Esophagus muscularis mucosa (tissue), 4 donors: ENCODE measurements at places on chromosomes 1 and 21.

DNA sequence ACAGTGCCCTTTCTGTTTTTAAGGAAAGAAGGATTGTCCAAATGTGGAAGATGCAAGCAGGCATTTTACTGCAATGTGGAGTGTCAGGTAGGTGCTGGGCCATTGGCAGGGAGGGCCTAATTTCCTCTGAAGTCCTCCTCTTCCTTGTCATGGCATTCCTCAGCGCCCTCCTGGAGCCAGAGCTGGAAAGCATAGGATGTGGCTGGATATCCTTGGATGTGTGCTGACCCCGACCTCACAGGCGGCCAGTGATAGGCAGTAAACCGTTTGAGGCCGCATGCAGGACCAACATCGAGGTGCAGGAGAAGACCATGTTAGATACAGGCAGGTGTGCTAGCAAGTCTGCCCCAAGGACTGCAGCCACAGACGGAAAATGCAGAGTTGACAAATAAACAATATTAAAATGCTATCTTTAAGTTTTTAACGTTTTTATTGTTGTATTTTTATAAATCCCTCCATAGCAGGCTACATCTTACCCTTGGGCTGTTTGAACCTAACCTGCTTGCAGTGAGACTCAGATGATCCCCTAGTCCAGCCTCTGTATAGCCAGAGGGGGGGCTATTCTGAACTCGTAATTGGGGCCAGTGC is 24.3 kb downstream of the SMYD2 start:
- no peak for DNase-seq
- H3K4me1 ChIP-seq: peaks cover 16% of the 10 kb centered on the region
- H3K4me3 ChIP-seq: no peak overlapping the region
- H3K27me3 ChIP-seq: no peaks in the 10 kb centered on the region

- no peaks in the 10 kb centered on the region for H3K27me3 ChIP-seq
- H3K27ac ChIP-seq: peak overlapping the region; percentile 89
- no peaks in the 10 kb centered on the region for H3K36me3 ChIP-seq
- no peak for DNase-seq
- H3K4me1 ChIP-seq: peaks cover 78% of the 10 kb centered on the region
Measured at GRCh38 chr1:30822006-30822405, 64.4 kb upstream of the LAPTM5 start.

GRCh38 chr1:5245348-5245747 is 590.9 kb downstream of the AJAP1 start:
- H3K27ac ChIP-seq: no peak overlapping the region
- no peaks in the 10 kb centered on the region for H3K36me3 ChIP-seq
- H3K4me1 ChIP-seq: no peaks in the 10 kb centered on the region

GRCh38 chr1:24105368-24106160 is 6.4 kb downstream of the MYOM3 start:
- H3K27me3 ChIP-seq: no peaks in the 10 kb centered on the region
- no peak overlapping the region for H3K27ac ChIP-seq
- peaks cover 62% of the 10 kb centered on the region for H3K4me1 ChIP-seq
- no peak overlapping the region for H3K4me3 ChIP-seq
- H3K36me3 ChIP-seq: no peaks in the 10 kb centered on the region

- no peaks in the 10 kb centered on the region for H3K27me3 ChIP-seq
- H3K4me3 ChIP-seq: no peak overlapping the region
- no peak for DNase-seq
- H3K4me1 ChIP-seq: peaks cover 32% of the 10 kb centered on the region
Measured at GRCh38 chr1:15803380-15803779, 4.1 kb downstream of the UQCRHL start.

- H3K27me3 ChIP-seq: no peaks in the 10 kb centered on the region
- peak overlapping the region; percentile 19 for H3K4me3 ChIP-seq
- H3K27ac ChIP-seq: no peak overlapping the region
- no peaks in the 10 kb centered on the region for H3K36me3 ChIP-seq
- H3K4me1 ChIP-seq: no peaks in the 10 kb centered on the region
Measured at GRCh38 chr1:173406783-173407230, 70.3 kb upstream of the PRDX6 start.

DNA sequence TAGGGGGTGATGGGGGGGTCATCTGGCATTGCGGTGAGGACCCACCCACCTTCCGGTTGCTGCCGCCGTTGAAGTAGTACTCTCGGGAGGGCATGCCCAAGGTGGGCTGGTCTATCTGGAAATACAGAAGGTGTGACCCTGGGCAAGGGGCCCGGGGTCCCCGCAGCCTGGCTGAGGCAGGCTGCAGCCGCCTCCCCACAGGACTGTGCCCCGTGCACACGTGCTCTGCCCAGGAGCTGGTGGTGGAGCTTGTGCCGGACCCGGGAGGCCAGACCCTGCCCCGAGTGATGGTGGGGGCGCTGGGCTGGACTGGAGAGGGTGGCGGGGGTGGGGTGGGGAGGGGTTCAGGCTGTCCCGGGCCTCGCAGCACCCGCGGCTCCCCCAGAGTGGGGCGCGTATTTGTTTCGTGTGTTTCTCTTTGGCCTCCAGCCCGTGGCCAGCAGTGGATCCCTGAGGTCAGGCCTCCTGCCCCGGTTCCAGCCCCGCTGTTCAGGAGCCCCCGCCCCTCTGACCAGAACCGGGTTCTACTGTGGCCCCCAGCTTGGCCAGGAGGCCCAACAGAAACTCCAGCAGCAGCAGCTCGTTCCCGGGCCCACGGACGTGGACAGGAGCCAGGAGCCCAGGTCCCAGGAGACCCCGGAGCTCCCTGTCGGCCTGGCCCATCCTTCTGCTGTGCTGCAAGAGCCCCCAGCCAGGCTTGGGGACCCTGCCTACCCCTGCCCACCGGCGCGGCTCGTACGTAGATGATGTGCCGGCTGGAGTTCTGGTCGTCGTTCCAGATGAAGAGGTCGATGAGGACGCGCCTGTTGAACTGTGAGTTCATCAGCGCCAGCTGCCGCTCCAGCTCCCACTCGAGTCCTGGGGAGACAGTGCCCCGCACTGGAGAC is 19.2 kb downstream of the PRXL2B start:
- H3K4me3 ChIP-seq: no peak overlapping the region
- DNase-seq: no peak
- no peaks in the 10 kb centered on the region for H3K27me3 ChIP-seq
- H3K4me1 ChIP-seq: peaks cover 10% of the 10 kb centered on the region
- H3K36me3 ChIP-seq: no peaks in the 10 kb centered on the region

DNA sequence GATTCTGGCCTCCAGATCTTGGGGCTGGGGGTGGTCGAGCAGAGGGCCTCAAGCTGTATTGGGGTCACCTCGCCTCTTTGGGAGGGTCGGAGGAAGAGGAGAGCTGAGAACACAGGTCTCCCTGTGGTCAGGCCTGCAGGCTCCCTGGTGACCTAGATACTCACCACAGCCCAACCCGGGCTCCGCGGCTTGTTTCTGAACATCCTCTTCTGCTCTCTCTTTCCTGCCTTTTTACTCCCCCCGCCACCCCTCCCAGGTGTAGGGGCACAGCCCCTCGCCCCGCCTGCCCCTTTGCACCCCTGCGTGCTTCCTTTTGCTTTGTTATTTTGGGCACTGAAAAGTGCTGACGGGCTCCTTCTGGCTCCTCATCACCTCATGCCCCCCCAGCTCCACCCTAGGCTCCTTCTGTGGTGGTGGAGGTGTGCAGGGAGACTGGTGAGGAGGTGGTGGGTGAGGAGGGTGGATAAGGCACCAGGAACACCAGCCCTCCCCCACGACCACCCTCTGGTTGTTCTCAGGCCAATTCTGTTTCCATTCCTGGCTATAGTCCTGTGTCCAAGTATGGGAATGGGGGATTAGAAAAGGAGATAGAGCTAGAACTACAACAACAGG is 10.6 kb upstream of the LINGO4 start:
- H3K4me1 ChIP-seq: no peaks in the 10 kb centered on the region
- no peaks in the 10 kb centered on the region for H3K36me3 ChIP-seq
- H3K27ac ChIP-seq: no peak overlapping the region
- no peaks in the 10 kb centered on the region for H3K27me3 ChIP-seq
- no peak for DNase-seq
- H3K4me3 ChIP-seq: no peak overlapping the region

GRCh38 chr1:58571616-58572015 is 5.4 kb downstream of the TACSTD2 start:
- no peak for DNase-seq
- no peak overlapping the region for H3K4me3 ChIP-seq
- H3K36me3 ChIP-seq: no peaks in the 10 kb centered on the region

GRCh38 chr21:45971616-45972352 is 9.8 kb upstream of the COL6A1 start:
- H3K36me3 ChIP-seq: no peaks in the 10 kb centered on the region
- no peaks in the 10 kb centered on the region for H3K27me3 ChIP-seq
- H3K4me1 ChIP-seq: peaks cover 67% of the 10 kb centered on the region
- peak overlapping the region; percentile 61 for H3K4me3 ChIP-seq

GRCh38 chr1:8307628-8308027 is 10.3 kb upstream of the SLC45A1 start:
- no peaks in the 10 kb centered on the region for H3K36me3 ChIP-seq
- H3K27ac ChIP-seq: no peak overlapping the region
- no peak overlapping the region for H3K4me3 ChIP-seq
- H3K27me3 ChIP-seq: no peaks in the 10 kb centered on the region
- DNase-seq: no peak

- H3K27me3 ChIP-seq: no peaks in the 10 kb centered on the region
- peaks cover 70% of the 10 kb centered on the region for H3K4me1 ChIP-seq
- DNase-seq: no peak
- peaks cover 8% of the 10 kb centered on the region for H3K36me3 ChIP-seq
- H3K27ac ChIP-seq: no peak overlapping the region
Measured at GRCh38 chr21:43723648-43724047, 4.7 kb downstream of the PDXK start.

DNA sequence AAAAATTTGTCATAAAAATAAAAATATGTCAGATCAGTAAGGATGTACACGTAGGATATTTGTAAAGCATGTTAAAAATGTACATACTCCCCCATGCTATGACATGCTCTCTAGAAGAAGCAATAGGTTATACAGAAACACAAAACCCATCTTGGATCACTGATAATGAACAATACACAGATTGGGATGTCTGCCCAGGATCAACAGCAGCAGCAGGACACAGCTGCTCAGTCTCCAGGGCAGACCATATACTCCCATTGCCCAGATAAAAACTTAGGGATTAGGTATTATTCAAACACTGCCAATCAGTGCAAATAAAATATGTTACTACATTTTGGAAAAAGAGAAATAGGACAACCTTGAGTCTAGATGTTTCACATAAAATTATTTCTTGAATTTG is 39.0 kb downstream of the DAB1 start:
- no peak overlapping the region for H3K27ac ChIP-seq
- H3K36me3 ChIP-seq: no peaks in the 10 kb centered on the region
- H3K4me1 ChIP-seq: no peaks in the 10 kb centered on the region
- no peak overlapping the region for H3K4me3 ChIP-seq

- H3K27ac ChIP-seq: no peak overlapping the region
- no peaks in the 10 kb centered on the region for H3K27me3 ChIP-seq
- H3K4me1 ChIP-seq: no peaks in the 10 kb centered on the region
Measured at GRCh38 chr1:97262842-97263241, 541.3 kb downstream of the PTBP2 start.

- H3K27me3 ChIP-seq: no peaks in the 10 kb centered on the region
- H3K36me3 ChIP-seq: no peaks in the 10 kb centered on the region
- no peaks in the 10 kb centered on the region for H3K4me1 ChIP-seq
- no peak for DNase-seq
Measured at GRCh38 chr1:6953907-6954364, 168.7 kb downstream of the CAMTA1 start.

- H3K36me3 ChIP-seq: peaks cover 15% of the 10 kb centered on the region
- no peak for DNase-seq
- H3K4me3 ChIP-seq: peak overlapping the region; percentile 65
- H3K27me3 ChIP-seq: no peaks in the 10 kb centered on the region
- H3K4me1 ChIP-seq: no peaks in the 10 kb centered on the region
Measured at GRCh38 chr1:186681121-186681520, 898 bp upstream of the PTGS2 start.

- H3K4me1 ChIP-seq: peaks cover 16% of the 10 kb centered on the region
- no peak overlapping the region for H3K4me3 ChIP-seq
- no peak overlapping the region for H3K27ac ChIP-seq
- H3K27me3 ChIP-seq: no peaks in the 10 kb centered on the region
Measured at GRCh38 chr1:28926629-28927265, 12.4 kb downstream of the EPB41 start.

DNA sequence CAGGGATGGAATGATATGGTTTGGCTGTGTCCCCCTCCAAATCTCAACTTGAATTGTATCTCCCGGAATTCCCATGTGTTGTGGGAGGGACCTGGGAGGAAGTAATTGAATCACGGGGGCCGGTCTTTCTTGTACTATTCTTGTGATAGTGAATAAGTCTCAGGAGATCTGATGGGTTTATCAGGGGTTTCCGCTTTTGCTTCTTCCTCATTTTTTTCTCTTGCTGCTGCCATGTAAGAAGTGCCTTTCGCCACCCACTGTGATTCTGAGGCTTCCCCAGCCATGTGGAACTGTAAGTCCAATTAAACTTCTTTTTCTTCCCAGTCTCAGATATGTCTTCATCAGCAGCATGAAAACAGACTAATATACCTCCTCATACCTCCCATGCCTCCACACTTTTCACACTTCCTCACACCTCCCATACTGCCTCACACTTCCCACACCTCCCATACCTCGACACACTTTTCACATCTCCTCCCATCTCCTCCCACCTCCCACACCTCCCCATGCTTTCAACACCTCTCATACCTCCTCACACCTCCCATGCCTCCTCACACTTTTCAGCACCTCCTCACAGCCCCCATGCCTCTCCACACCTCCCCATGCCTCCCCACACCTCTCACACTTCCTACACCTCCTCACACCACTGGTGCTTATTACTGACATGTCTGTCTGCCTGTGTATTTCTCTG is 21.3 kb downstream of the GPR137B start:
- H3K4me3 ChIP-seq: no peak overlapping the region
- H3K4me1 ChIP-seq: no peaks in the 10 kb centered on the region
- no peak for DNase-seq

GRCh38 chr1:20311289-20311688 is 20.6 kb downstream of the VWA5B1 start:
- no peaks in the 10 kb centered on the region for H3K4me1 ChIP-seq
- H3K36me3 ChIP-seq: no peaks in the 10 kb centered on the region
- DNase-seq: no peak
- no peak overlapping the region for H3K4me3 ChIP-seq
- peaks cover 14% of the 10 kb centered on the region for H3K27me3 ChIP-seq

DNA sequence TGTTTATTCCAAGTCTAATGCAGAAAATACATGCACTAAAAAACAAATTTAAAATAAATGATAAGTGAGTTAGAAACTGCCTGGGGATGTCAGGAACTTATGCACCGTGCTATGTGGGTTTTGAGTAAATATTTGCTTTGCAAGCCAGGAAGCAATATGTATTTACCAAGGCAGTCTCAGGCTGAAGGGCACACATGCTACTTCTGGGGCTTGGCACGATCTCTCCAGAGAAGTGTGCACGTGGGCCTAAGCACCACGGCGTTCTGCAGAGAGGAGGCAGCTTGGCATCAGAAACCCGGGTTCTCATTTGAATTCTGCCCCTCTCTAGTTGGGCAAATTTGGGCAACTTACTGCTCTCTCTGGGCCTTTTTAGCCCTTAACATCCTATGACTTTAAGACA is 72.6 kb upstream of the ROR1 start:
- no peak for DNase-seq
- no peaks in the 10 kb centered on the region for H3K36me3 ChIP-seq

- no peak overlapping the region for H3K27ac ChIP-seq
- DNase-seq: no peak
- no peaks in the 10 kb centered on the region for H3K36me3 ChIP-seq
- H3K4me1 ChIP-seq: peaks cover 4% of the 10 kb centered on the region
Measured at GRCh38 chr1:78177708-78178270, 132.0 kb downstream of the GIPC2 start.

GRCh38 chr1:40394491-40395172 is 21.1 kb downstream of the SMAP2 start:
- H3K4me3 ChIP-seq: no peak overlapping the region
- no peaks in the 10 kb centered on the region for H3K27me3 ChIP-seq
- peaks cover 46% of the 10 kb centered on the region for H3K4me1 ChIP-seq
